ENCODE measurements at places on chromosomes 11 and 22.
A peak's percentile ranks its signal among the peaks of the same experiment; 100 is the strongest.

GRCh38 chr11:127733552-127733951 is 733.0 kb upstream of the KIRREL3 start:
- DNase-seq, result no peak

- DNase-seq, result no peak
Observed at GRCh38 chr11:60786811-60787567, 1.9 kb downstream of the MS4A10 start.

GRCh38 chr11:125157118-125157733 is 7.3 kb upstream of the PKNOX2 start:
- DNase-seq, result no peak

- DNase-seq, result peak; percentile 33
Observed at GRCh38 chr11:126307706-126308105, 3.8 kb downstream of the DCPS start.

- DNase-seq, result peak; percentile 66
Observed at GRCh38 chr22:29306175-29306834, at the start of gene GAS2L1. GAS2L1 (plus strand) TSS chr22:29306650; CDS start chr22:29308106, 1,456 bp downstream.

All from activated naive CD8-positive, alpha-beta T cell treated with anti-CD3 and anti-CD28 coated beads, Interleukin-2, amount 50 U/mL, for 24 hours (primary cell).